ENCODE measurements at places on chromosomes 11 and 22. TPM values are rescaled to one million over a fixed set of nuclear protein-coding genes. Genes with fewer than 3 reads are reported as not detected.

- DNase-seq: no peak
Measured at GRCh38 chr11:2132874-2133240, 6.3 kb downstream of the IGF2 start.

DNA sequence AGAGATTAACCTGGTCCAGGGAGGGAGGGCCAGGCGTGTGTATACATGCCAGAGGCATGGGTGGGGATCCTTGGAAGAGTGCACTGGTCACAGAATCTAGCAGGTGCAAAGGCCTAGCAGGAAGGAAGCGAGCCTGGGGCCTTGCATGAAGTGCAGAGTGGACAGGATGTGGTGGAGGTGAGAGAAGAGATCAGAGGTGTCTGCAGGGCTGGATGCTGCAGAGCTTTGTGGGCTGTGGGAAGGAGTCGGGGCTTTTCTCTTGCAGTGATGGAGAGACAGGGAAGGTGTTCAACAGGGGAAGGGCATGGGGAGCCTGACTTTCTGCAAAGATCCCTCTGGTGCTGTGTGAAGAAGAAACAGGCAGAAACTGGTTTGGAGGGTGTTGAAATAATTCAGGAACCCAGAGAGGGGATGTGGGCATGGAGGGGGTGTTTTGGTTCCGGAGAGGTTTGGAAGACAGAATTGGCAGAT is 2.5 kb upstream of the TPST2 start:
- DNase-seq: no peak

SMDT1 gene
- 6.1 TPM for total RNA-seq

DNA sequence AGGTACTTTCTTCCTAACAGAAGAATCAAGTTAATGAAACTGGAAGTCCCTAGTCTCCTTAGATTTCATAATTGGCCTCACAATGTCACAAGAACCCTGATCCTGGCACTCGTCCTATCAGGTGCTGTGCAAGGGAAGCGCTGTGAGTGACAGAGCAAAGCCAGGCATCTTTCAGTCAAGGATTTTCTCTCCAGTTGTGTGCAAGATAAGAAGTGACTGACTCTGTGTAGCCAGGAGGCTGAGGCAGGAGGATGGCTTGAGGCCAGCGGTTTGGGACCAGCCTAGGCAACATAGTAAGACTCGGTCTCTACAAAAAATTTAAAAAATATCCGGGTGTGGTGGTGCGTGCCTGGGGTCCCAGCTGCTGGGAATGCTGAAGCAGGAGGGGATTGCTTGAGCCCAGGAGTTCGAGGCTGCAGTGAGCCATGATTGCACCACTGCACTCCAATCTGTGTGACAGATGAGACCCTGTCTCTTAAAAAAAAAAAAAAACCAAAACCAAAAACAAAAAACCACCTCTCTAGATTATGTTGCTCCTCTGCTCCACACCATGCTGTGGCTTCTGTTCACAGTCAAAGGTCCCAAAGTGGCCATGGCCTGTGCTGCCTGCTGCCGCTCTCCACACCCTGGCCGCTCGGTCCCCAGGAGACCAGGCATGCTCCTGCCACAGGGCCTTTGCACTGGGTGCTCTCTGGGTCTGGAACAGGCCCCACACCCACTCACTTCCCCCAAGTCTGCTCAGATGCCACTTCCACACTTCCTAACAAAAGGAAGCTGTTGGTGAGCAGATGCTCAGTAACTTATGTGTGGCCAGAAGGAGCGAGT is 54.2 kb upstream of the CLDN5 start:
- DNase-seq: no peak

DNA sequence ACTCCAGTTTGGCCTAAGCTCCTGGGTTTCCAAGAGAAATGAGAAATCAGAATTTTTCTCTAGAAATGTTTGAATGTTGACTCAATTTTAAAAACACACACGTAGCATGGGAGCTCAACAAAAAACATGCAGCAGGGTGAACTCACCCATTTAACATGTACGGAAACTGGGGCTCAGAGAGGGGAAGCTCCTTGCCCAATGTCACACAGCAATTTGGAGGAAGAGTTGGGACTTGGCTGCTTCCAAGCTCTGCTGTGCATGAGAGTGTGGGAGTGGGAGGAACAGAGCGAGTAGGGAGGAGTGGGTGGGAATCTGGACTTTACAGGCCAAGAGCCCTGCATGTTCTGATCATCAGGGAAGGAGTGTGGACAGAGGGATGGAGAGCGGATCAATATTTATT is 5.9 kb downstream of the TPST2 start:
- no peak for DNase-seq

FREY1 gene
- not detected for total RNA-seq

DNA sequence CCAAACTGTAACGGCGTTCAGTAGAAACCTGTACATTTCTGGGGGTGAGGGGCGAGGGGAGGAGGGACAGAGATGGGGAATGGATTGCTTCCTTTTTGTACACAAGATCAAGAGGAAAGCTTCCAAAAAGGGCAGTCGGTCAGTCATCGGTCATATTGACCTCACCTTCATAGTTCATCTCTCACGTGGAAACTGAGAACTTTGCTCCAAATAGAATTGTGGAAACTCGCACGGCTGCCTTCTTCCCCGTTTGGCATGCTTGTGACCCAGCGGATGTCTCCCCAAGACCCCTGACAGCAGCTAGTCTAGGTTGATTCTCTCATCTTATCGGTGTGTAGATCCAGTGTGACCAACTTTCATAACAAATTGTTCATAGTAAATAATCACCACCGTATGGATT is 47.6 kb downstream of the KCNC1 start:
- no peak for DNase-seq

OR52B2 gene
- total RNA-seq: not detected

PRG3 gene
- total RNA-seq: not detected

APOA5 gene
- total RNA-seq: not detected

- no peak for DNase-seq
Measured at GRCh38 chr11:75023446-75024067, 34.8 kb downstream of the NEU3 start.

MS4A3 gene
- not detected for total RNA-seq

OTOG gene
- total RNA-seq: not detected

- no peak for DNase-seq
Measured at GRCh38 chr11:79062814-79063762, 377.7 kb downstream of the TENM4 start.

- DNase-seq: no peak
Measured at GRCh38 chr22:42876041-42876440, 19.0 kb upstream of the ARFGAP3 start.

Data from thoracic aorta (tissue), 2 donors.